Fibroblast of skin of left biceps (primary cell): ENCODE measurements at places on chromosomes 7 and 10.

- no peak for DNase-seq
Observed at GRCh38 chr10:57468894-57469432, 798.7 kb downstream of the IPMK start.

DNA sequence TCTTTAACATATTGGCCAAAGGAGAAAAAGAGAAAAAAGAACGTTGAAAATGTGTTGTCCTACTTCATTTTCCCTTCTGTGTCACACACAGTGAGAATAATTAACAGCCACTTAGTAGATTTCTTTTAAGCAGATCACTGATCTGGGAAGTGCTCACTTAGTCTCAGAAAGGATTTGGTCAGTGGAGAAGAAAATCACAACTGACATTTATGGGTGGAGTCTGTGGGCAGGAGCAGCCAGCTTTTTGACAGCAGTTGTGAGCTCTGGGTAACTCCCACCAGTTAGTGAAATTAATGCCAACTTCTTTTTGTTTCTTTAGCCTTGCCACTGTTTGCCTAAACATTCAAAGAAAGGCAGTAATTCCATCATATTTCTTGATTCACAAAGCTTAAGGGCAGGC is 49.7 kb downstream of the CDK14 start:
- DNase-seq = no peak

- no peak for DNase-seq
Observed at GRCh38 chr7:80309971-80310549, 175.4 kb downstream of the GNAI1 start.

DNA sequence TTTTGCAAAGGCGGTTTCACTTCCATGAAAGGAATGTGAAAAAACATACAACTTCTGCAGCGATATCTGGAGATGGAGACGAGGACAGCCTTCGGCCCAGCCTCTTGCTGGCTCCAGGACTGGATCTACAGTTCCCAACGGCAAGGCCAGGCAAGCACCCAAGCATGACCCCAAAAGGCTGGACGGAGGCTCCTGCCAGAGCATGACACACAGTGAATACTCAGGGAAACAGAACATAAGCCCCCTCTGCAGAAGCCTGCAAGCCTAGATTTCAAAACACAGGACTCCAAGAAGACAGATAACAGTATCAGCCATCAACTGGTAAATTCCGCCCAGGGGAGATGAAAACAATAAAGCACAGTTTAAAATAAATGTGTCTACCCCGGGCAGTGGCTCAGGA is 3.3 kb upstream of the LRRC27 start:
- DNase-seq = no peak

GRCh38 chr7:28592861-28593260 is 180.5 kb downstream of the CREB5 start:
- DNase-seq = no peak

DNA sequence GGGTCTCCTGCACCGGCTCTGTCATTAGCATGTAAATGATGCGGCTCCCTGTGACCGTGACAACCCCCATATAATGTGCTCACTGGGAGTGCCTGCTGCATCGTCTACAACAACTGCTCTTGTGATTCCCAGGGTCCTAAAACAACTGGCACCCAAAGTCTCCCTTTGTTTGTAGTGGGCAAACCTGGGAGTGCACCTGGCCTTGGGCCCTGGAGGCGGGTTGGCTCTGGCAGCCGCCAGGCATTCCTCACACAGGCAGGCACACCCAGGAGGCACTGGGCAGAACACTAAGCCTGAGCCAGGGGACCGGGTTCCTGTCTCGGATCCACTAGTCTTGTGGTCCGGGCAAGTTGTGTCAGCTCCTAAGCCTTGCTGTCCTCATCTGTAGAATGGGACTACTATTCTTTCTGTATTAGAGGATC is 115.5 kb upstream of the GPR26 start:
- DNase-seq = no peak

GRCh38 chr7:2663121-2663886 is 24.7 kb upstream of the AMZ1 start:
- no peak for DNase-seq

DNA sequence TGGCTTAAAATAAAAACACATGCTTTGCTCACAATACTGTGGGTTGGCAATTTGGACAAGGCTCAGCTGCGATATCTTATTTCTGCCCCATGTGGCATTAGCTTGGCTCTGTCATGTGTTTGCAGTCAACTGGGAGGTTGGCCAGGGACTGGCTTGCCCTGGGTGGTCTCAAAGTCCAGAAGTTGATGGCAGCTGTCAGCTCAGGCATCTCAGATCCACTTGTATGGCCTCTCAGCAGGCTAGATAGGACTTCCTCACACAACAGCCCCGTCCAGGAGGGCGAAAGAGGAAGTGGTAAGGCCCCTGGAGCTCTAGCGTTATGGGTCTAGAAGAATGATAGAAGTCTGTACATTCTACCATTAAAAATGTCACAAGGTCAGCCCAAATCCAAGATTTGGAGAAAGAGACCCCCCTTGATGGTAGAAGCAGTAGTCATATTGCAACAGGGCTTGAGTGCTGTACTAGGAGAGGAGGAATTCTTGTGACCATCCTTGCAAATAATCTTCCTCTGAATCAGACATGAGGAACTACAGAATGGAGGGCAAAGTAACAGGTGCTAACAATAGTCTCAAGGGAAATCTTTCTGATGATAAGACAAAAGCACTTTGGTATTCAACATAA is 166.2 kb downstream of the FAM107B start:
- no peak for DNase-seq

DNA sequence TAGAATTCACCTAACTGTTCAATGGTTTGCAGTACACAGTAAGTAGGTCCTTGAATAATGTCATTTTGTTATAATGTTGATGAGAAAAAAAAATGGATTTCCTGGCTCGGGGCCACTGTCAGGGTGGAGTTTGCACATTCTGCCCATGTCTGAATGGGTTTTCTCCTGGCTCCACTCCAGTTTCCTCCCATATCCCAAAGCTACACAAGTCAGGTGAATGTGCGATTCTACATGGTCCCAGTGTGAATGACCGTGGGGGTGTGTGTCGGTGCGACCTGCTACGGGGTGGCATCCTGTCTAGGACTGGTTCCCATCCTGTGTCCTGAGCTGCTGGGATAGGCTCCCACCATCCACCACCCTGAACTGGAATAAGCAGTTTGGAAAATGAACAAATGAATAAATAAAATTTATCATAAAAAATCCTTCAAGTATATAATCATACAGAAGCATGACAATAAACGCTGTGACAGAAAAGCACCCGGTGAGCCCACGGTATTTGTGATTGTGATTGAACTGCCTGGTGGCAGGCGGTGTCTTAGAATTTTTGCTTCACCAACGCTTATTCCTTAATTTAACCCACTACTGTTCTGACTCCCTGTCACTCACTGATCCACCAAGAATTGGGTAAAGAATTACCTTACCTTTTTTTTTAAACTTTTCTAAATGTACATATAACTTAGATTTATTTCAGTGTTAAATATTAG is 114.1 kb downstream of the ICA1 start:
- no peak for DNase-seq

- DNase-seq = no peak
Observed at GRCh38 chr7:117271566-117271965, 51.3 kb downstream of the WNT2 start.

- peak; percentile 22 for DNase-seq
Observed at GRCh38 chr10:22086730-22087401, 83.3 kb upstream of the DNAJC1 start.

DNA sequence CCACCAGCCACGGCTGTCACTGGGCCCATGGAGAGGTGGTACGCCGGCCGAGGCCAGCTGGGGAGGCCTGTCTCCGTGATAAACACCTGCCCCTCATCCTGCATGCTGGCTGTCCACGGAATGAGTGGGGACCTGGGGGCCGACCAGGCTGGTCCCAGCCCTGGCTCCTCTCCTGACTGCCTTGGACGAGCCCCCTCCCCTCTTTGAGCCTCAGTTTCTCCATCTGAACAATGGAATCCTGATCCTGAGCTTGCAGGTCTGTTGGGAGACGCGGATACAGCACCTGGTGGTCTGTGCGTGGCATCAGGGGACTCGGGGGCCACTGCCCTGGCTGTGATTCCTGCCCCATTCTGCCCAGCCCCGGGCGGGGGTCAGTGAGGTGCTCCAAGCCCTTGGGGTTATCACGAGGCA is 109.9 kb downstream of the MICALL2 start:
- no peak for DNase-seq

- no peak for DNase-seq
Observed at GRCh38 chr10:110268442-110268841, 36.3 kb downstream of the SMNDC1 start.

- DNase-seq = no peak
Observed at GRCh38 chr10:59362959-59363381, 621 bp upstream of the FAM13C start.

- DNase-seq = no peak
Observed at GRCh38 chr10:75187961-75188426, 22.6 kb upstream of the VDAC2 start.

GRCh38 chr10:104348601-104349000 is 5.0 kb upstream of the CFAP58 start:
- DNase-seq = no peak

DNA sequence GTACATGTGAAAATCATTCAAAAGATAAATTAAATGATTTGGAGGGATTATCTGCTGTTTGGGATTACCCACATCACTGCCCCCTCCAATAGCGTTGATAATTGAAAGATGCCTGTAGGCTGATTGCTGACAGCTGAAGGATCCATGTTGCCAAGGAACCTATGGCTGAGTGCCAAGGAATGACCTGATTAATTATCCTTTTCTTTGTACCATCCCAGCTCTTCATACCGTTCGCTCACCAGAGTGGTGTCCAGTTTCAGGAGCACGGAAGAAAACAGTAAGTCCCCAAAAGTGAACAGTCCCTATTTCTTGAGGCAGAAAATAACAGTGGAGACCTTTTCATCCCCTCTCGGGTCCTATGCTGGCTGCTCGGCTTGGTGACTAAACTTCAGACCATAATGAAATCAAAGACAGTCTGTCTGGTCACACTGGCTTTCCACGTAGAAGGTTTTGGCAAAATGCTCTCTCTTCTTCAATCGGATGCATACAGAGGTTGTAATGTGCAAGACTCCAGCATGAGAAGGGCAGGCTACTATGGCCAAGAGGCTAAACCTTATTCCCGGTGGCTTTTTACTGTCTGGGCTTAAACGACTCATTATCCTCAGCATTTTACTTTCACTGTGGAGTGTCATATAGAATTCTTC is 108.8 kb downstream of the SPAG6 start:
- no peak for DNase-seq

- no peak for DNase-seq
Observed at GRCh38 chr7:10703981-10704380, 269.7 kb upstream of the PHF14 start.
